Activated CD4-positive, CD25-positive, alpha-beta regulatory T cell (primary cell): ENCODE measurements at places on chromosomes 16 and 17.

DNA sequence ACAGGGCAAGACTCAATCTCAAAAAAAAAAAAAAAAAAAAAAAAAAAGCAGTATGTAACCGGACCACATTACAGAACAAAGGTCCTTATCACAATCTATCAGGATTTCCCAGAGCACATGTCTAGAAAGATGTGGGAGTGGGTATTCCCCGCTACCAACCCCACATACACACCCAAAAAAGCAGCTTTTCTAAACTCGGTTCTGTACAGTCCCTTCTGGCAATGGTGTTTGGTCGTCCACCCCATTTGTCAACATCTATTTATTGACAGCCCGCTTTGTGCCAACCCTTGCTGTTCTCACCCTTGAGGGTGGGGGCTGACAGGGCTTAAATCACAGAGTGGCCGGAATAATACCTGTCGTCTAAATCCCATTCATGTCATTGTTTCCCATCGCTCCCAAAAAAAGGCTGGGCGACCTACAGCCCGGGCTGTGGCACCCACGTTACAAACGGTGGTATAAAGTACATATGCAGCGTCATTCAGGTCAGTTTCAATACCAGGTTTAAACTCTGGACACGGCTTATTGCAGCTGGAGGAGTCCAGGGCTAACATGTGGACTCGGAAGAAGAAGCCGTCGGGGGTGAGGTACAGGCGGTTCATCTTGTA lies 3.6 kb downstream of the C17orf58 start:
- DNase-seq: no peak

GRCh38 chr17:82917699-82918345 lies 78.0 kb upstream of the ZNF750 start:
- no peak for DNase-seq

DNA sequence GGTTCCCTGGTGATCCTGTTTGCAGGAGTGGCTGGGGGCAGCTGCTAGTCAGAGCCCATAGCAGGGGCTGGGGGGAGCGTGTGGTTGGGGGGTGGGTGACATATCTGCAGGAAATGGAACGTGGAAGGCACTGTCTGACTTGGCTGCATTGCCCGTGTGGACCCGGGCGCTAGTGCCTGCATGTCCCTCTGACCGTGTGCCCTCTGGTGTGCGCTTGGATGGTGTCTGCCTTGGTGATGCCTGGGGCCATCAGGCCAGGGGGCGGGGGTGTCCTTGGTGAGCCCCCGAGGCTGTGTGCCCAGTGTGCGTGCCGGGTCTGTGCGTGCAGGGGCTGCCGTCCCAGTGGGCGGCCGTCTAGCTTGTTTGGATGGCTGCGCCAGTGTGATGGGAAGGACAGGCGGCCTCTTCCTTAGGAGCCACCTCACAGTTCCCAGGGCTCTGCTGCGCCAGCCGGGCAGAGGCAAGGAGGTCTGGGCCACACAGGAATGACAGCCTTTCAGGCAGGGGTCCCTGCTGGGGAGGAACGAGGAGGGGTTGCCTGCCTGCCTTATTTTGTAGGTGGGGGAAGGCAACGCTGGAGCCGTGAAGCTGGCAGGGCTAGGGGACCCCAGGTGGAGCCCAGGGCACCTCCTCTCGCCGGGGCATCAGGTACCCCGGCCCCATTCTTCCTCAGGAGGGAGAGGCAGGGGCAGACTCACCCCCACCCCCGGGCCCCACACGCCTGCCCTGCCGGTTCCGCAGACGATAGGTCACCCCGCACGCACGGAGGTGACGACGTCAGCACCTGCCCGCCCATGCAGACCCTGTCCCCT lies 693 bp downstream of the NDRG4 start:
- DNase-seq: no peak

DNA sequence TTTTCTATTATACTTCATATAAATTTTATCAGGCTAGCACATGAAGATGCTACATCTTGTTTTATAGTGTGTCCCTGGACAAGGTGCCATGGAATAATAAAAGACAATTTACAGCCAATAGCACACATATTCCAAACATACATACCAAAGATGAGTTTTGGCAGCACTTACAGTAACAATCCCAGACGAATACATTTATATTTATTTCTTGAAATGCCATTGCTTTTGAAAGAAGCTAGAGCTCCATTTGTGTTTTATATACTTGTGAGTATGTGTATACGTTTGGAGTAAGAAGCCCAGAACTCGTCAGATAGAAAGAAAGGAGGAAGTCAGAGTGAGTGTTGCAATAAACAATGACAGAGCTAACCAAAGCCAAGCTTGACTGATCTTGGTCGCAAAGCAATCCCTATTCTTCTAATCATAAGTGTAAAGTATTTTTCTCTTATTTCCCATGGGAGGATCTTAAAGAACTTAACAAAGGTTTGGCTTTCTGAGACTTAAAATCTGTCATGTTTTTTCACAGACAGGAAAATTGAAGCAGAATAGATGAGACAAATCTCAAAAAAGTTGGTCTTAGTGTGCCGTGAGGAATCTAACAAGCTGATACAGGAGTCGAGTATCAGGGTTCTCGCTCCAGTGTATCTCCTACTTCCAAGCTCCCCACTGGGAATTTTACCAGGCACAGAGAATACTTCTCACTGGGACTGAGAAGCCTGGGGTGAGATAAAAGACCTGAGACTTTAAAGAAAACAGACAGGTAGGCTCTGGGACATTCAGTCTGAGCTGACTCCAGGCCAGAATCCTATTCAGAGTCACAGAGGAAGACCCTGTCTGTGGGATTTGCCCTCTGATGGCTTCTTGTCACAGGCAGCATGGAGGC lies 175.4 kb downstream of the AATF start:
- DNase-seq: no peak

DNA sequence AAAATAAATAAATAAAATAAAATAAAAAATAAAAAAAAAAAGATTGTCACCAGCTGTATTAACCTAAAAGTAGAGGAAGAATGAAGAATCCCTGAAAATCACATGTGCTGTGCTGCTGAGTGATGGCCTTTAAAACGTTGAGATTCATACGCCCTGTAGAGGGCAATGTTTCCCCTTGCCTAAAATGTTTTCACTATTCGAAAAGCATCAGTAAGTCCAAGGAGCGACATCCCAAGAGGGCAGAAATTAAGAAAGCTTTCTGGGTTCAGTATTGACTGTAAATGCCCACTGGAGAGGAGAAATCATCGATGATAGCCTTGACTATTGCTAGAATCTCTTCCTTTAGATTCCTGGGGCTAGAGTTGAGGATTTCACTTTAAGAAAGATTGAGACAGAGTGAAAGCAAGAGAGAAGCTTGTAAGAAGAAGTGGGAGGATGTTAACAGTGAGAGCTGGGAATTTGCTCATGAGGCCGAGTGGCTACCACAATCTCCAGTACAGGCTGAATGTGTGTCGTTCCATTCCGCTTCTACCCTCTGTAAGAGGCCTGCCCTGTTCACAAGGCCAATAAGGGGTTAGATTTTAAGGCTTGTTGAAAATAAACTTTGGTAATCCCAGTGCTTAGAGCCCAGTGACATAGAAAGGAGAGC lies 170.8 kb upstream of the FAM20A start:
- no peak for DNase-seq

GRCh38 chr16:30447512-30448226 lies 2.0 kb upstream of the SEPHS2 start:
- DNase-seq: no peak

- no peak for DNase-seq
These were observed 161.4 kb upstream of the CHMP6 start for GRCh38 chr17:80830020-80830780.

DNA sequence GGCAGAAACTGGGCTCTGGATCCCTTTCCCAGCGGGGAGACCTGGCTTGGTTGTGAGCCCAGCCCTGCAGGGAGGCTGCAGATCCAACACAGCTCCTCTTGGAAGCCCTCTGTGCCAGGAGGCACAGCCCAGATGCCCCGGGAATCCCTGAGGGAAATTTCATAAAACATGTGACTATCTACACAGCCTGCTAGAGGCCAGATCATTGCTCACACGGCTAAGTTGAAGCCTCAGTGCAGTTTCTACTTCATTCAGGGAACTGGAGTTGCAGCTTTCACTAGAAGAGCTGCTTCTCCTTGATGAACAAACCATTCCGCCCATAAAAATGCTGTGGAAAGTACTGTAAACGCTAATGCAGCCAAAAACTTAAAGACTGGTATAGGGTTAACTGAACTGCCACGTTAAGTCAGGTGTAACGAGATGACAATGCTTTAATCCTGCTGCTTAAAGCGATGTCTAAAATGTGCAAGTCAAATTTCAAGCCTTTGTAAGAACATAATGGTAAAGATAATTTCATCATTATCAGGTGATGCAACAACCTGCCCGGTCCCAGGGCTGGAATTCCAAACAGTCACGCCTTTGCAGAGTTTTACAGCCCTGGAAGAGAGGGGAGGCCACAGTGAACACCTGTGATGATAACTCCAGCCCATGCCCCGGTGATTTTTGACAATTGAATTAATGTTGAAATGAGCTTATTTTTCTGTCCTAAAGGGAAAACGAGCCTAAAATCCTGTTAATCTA lies 172.5 kb downstream of the ZFHX3 start:
- DNase-seq: no peak

GRCh38 chr17:75636381-75637142 lies 3.3 kb downstream of the SMIM5 start:
- DNase-seq: no peak

DNA sequence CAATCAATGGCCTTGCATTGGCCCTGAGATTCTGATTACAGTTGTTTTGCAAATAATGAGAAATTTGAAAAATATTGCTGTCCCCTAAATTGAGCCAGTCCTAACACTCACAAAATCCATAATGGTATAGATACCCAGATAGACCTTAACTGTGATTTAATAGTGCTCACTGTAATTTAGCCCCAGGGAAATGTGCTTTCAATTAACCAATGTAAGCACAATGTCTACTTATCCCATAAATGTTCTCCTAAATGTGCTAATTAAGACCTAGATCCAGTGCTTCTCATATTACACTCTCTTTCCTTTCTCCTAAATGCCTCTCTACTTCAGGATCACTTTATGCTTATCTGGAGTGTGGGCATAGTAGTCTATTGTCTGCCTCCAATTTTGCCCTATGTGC lies 417.8 kb upstream of the CCL2 start:
- no peak for DNase-seq

DNA sequence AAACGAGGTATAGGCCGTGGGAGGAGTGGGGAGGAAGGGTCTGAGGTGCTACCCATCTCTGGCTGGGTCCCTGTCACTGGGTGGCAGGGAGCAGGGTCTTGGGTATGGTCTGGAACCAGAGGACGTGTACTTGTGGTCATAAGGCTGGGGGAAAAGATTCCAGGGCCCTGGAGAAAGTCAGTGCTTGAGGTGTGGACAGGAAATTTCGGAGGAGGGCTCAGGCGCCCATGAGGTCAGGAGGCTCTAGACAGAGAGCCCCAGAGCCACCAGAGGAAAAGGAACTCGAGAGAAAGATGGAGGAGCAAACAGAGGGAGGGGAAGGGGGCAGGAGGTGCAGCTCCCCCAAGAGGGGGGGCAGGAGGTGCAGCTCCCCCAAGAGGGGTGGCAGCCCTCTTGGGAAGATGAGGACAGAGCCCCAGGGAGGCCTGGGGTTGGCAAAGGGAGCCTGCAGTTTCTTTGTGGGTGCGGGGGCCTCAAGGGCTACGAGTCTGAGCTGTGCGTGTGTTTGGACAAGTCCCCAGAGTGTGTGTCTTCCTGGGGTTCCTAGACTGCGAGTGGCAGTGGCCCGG lies 683 bp upstream of the SLC7A6 start:
- no peak for DNase-seq

DNA sequence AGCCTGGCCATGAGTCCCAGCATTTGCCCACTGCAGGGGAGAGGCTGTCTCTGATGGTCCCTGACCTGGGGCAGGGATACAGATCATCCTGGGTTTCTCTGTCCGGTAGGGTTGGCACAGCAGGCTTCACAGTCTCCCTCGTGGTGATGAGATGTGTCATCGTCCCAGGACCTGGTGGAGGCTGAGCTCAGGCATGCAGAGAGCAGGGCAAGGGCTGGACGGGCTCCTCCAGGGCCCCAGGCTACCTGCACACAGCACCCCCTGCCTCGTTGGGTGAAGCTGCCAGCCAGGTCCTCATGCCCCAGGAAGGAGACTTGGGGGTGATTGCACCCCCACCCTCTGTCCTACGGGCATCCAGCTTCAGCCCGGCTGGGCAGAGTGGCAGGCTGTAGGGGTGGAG lies 155.8 kb upstream of the GSE1 start:
- no peak for DNase-seq

- DNase-seq: no peak
These were observed 18.5 kb downstream of the SLC16A3 start for GRCh38 chr17:82247182-82247823.

DNA sequence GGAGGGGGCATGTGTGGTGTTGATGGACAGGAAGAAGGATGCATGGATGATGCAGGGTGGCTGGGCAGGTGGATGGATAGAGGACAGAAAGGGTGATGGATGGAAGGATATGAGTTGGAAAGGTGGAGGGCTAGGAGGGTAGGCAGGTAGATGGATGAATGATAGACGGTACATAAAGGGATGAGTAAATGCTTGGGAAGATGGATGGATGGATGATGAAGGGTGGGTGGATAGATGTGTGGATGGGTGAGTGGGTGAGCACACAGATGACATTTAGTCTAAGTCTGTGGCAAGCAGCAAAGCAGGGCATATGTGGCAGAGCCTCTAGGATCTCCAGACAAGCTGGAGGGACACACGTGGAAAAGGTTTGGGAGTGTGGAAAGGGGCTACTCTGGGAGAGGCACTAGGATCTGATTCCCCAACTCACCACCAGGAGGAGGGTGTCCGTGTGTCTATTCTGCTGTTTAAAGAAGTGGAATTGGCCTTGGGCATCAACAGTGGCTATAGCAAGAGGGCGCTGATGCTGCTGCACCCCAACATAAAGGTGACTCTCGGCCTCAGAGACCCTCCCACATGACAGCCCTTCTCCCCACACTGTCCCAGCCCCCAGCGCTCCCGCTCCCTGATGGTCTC lies 8.2 kb downstream of the PLD2 start:
- DNase-seq: no peak

DNA sequence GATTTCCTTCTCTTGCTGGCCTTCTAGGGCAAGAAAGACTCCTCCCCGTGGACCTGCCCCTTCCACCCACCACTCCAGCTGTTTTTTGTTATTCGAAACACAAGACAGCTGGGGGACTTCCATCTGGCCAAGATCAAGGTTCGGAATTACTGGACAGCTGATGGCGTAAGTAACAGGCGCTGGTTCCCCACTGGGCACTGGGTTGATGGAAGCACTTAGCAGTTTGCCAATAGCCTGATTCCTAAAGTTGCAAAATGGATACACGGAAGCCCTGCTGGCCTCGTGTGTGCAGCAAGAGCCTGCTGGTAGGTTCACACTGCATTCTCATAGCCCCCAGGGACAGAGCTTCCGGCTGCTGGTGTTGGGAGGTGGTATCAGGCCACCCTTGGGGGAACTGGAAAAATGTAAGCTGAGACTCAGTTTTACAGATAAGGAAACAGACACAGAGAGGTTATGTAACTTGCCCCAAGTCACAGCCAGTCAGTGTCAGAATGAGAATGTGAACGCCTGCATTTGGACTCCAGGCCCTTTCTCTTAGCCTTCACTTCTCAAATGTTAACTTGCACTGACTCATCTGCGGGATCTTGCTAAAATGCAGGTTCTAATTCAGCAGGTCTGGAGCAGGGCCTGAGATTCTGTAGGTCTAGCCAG lies 171.7 kb downstream of the KATNIP start:
- DNase-seq: no peak

GRCh38 chr17:59160157-59161025 lies 4.8 kb downstream of the PRR11 start:
- DNase-seq: no peak

GRCh38 chr17:45777388-45777787 lies 6.7 kb upstream of the CRHR1 start:
- no peak for DNase-seq
